ENCODE measurements at places on chromosomes 5 and 9.
A peak's percentile ranks its signal among the peaks of the same experiment; 100 is the strongest.

GRCh38 chr9:125948887-125949596 is 201.9 kb downstream of the PBX3 start:
- DNase-seq: no peak

- no peak for DNase-seq
Measured at GRCh38 chr9:123685489-123686083, 244.3 kb downstream of the DENND1A start.

GRCh38 chr5:172806897-172807672 is 27.0 kb upstream of the ERGIC1 start:
- peak; percentile 89 for DNase-seq

DNA sequence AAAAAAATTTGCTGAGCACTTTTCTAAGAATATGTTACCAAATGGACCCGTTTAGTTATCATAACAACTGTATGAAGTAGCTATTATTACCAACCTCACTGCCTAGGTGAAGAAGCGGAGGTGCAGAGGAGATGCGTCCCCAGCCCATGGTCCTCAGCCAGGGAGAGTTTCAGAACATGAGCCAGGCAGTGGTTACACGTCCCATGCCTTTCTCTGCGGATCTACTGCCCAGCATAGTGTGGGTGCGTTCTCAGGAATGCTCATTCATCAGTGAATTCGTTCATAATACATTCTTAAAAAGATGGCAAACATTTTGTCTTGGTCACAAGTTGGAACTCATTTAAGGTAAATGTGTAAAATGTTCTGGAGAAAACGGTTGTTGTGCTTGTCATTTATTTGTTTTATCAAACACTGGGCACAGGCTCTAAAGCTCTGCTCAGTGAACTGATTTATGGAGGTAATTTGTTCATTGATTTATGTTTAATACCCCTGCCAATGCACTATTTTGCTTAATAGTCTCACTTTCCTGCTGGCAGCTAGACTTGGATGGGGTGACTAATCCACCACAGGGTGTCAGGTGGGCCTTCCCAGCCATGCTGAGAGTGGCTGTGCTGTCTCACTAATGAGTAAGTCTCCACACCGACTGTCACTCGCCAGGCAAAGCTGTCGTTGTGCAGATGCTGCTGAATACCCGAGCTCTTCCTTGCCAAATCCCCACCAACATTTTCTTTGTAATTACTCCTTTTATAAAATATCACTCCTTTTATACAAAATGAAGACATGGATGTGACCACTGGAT is 248.8 kb downstream of the TENT4A start:
- no peak for DNase-seq

GRCh38 chr5:123344816-123345426 is 78.3 kb downstream of the CEP120 start:
- DNase-seq: no peak

DNA sequence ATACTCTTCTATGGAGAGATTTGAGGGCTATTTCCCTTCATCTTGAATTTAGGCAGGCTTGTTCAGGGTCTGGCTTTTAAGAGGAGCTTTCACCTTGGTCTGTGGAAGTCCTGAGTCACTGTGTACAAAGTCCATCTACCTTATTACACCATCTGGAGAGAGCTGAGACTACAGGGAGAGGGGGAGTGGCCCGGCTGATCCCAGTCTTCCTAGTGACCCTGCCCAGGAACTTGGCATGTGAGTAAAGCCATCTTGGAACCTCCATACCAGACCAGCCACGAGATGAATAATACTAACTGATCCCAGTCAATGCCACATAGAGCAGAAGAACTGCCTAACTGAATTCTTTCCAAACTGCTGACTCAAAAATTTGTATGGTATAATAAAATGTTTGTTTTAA is 8.4 kb upstream of the IL6ST start:
- DNase-seq: no peak

- no peak for DNase-seq
Measured at GRCh38 chr9:120714846-120715388, 647 bp upstream of the MEGF9 start.

GRCh38 chr5:139565411-139566305 is 4.5 kb downstream of the UBE2D2 start:
- DNase-seq: no peak

DNA sequence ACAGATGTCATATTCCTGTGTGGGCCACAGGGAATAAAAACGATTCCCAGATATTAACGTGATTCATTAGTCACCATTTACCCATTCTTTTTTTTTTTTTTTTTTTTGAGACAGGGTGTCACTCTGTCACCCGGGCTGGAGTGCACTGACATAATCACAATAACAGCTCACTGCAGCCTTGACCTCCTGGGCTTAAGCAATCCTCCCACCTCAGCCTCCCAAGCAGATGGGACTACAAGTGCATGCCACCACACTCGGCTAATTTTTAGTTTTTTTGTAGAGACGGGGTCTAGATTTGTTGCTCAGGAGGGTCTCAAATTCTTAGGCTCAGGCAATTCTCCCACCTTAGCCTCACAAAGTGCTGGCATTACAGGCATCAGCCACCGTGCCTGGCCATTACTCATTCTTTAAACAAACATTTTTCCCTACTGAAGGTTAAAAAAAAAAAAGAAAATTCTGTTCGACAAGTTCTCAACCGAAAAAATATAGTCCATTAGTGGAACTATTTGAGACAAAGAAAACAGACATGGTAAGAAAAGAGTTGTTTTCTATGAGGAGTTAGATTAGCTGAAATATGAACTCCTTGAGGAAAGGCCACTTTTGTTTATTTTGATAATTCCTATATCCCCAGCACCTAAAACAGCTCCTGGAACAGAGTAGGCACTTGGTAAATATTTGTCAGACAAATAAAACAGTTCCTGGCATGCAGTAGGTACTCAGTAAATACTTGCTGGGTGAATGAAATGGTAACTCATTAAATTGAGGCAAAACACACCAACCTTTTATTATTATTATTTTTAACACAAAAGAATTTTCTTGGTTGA is 32.1 kb upstream of the PDCL start:
- no peak for DNase-seq
